Stimulated activated CD8-positive, alpha-beta memory T cell treated with anti-CD3 and anti-CD28 coated beads, Interleukin-7, amount 100 ng/mL, for 1 hour (primary cell): ENCODE measurements at places on chromosomes 7 and 10.

DNA sequence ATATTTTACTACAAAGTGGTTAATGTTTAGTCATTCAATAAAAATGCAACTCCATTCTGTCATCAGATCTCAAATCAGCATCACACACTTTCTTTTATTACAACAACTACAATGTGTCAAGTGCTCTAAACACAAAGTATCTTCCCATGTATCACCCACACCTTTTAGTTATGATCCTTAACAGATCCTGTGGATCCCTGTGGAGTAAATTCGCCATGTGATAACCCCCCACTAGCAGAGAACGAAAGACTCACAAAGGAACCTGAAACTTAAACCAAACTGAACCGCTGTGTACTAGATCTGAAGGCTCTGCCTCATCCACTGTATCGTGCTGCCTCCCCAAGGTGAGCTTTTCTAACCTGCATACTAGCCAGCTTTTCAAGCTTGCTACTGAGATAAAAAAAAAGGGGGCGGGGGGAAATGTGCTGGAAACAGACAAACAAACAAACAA is 1.7 kb downstream of the DPY19L1 start:
- no peak for DNase-seq

GRCh38 chr10:48333856-48334255 is 27.4 kb downstream of the MAPK8 start:
- DNase-seq: no peak

GRCh38 chr7:70612811-70613210 is 519.1 kb upstream of the GALNT17 start:
- DNase-seq: no peak

DNA sequence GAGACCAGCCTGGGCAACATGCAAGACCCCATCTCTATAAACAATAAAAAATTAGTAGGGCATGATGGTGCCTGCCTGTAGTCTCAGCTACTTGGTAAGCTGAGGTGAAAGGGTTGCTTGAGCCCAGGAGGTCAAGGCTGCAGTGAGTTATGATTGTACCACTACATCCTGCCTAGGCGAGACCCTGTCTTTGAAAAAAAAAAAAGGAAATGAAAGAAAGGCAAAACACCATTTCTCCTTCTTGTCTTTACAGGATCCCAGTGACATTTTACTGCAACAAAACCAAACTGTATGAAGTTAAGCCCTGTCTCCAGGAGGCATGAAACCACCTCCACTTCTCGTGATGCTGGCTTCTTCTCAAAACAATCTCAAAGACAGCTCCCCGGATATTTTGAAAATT is 29.9 kb upstream of the PBLD start:
- DNase-seq: no peak

- DNase-seq: no peak
Measured at GRCh38 chr10:115979576-115979975, 293.4 kb downstream of the GFRA1 start.

- no peak for DNase-seq
Measured at GRCh38 chr10:131215776-131216175, 95.7 kb downstream of the TCERG1L start.

DNA sequence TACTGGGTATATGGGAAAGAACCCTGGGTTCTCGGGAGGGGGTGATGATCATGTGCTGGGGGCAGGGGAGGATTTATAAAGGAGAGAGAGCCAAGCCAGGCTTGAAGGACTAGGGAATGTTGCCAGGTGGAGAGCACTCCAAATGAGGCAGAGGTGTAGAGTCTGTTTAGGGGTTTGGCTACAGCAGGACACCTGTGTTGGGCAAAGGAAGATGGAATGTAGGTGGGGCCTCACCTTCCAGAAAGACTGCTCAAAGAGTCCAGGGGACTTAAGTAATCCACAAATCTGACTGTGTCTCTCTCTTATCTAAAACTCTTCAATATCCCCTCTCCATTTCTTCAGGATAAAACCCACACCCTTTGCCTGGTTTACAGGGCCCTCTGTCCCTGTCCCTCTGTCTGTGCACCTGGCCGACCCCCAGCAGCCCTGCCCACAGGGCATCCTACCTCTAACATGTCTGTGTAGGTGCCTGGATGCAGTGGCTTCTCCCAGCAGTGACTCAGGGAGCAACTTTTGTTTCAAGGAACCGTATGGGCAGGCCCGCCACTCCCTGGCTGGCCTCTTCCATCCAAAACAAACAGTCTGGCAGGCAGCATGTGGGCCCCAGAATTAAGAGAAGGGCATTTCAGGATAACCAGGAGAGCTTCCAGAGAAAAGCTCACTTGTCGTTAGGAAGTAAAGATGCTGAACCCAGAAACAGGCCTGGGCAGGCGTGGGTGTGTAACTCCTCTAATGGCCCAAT is 10.6 kb upstream of the PLEKHA1 start:
- no peak for DNase-seq

DNA sequence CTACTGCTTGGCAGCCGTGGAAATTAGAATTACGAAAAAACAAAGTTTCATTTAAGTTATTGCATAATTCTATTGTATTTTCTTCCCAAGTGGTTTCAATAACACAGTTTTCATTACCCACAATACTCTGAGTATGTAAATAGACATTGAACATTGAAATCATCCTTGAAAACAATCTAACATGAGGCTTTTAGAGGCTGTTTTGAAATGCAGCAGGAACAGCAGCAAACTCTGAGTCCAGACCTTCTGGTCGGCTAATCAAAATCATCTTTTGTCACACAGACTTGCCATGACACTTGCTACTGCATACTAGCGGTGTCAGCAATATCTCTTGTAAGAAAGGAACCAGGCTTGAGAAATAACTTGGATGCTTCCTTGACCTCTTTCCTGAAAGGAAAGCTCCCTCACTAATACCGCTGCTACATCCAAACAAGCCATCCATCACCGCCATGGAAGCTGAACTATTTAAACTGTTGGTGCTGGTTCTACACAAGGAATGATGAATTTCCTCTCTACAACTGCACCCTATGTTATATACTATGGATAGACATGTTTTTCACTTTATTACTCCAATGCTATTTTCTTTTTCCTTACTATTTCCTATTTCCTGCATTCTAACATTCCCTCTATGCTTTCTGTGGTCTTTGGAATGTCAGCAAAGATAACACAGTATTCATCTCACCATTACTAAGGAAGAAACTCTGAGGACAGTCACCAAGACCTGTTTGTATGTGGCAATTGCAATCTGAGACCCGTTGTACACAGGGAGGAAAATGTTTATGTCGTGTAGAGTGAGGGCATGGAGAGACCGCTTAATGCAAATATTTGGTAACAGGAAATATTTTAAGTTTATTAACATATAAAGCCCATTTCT is 130.8 kb downstream of the ITGA8 start:
- DNase-seq: no peak

GRCh38 chr10:116124777-116125176 is 148.2 kb downstream of the GFRA1 start:
- DNase-seq: no peak

- no peak for DNase-seq
Measured at GRCh38 chr10:122282253-122282671, 11.2 kb downstream of the BTBD16 start.

- DNase-seq: no peak
Measured at GRCh38 chr7:101733713-101734475, 83.5 kb upstream of the CUX1 start.

GRCh38 chr7:51366172-51366728 is 49.6 kb upstream of the COBL start:
- no peak for DNase-seq

- DNase-seq: no peak
Measured at GRCh38 chr10:119371704-119372663, 164.6 kb downstream of the GRK5 start.

DNA sequence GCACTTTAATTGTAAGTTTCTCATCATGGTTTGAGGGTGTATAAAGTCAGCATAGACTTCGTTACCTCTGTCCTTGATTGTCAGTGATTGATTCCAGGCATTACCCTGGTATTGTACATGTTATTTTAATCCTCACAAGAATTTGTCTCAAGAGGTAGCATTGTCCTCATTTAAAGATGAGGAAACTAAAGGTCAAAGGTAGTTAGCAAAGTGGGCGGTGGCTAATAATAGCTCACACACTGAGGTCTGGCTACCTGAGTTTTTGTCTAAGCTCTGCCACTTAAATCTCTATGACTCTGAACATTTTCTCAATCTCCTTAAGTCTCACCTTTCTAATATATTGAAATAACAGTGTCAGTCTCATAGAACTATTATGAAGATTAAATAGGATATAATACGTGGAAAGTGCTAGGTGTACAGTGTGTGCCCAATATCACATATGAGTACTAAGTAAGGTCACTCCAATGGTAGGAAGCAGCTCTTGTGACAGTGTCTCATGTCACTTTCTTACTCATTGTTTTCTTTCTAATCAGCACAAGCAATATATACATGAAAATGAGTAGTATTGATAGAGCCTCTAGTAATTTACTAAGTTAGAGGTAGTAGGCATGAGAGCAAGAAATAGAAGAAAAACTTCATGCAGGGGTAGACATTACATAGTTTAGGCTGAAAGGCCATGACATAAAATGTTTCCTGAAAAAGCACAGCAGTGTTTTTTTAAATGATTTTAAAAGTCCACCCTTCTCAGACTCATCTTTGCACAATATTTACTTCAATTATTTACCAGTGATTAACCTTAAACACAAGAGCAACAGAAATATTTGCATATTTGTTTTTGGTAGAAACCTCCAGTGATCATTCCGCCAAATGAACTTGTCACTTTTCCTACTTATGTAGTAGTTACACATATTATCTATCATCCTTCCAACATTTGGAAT is 21.0 kb downstream of the AHR start:
- DNase-seq: no peak

GRCh38 chr10:78626471-78626870 is 442.3 kb upstream of the ZMIZ1 start:
- no peak for DNase-seq
